HS-5 (cell line): ENCODE measurements at places on chromosomes 11 and 22.

DNA sequence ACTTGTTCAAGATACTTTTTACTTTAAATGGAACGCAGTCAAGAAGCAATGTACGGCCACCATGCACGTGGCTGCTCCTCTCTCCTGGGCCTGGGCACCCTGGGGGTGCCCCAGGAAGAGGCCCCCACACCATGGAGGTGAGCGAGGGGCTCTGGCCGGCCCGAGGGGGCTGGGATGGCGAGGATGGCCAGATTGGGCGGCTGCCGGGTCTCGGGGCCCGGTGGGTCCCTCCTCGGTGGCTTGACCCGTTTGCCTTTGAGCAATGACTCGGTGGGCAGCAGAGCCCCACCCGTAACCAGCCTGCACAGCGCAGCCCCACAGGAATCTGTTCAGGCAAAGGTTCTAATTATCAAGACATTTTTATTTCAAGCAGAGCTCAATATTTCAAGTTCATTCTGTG lies 167.4 kb downstream of the BRD1 start:
- DNase-seq = no peak

DNA sequence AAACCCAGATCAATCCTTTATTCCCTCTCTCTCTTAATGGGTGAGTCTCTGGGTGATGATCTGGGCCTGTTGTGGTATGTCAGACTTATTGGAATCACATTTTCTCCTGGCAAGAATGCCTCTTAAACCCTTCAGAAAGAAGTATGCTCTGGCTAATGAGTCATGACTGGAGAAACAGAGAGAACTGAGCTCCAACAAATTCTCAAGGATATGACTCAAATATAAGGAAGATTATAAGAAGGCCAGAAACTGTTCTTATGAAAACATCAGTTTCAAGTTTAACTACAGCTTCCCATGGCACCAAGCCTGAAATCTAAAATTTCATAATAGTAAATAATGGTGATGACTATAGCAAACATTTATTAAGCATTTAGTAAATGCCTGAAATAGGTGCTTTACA lies 83.9 kb downstream of the OR5AK2 start:
- DNase-seq = peak; percentile 96

DNA sequence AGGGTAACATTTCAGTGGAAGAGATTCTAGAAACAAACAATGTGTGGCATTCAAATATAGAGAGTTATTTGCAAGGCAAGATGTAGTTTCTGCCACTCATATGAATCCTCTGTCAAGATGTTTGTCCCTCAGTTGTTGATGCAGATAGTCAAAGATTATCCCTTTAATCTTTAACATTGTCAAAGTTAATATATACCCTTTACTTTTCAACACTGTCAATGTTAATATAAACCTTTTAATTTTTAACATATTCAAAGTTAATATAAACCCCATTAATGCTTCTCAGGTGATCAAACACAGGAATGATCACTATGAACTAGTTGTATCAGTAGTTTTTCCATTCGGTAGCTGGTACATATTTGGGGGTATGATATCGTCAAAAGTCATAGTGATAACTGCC lies 51.9 kb upstream of the PICALM start:
- no peak for DNase-seq

DNA sequence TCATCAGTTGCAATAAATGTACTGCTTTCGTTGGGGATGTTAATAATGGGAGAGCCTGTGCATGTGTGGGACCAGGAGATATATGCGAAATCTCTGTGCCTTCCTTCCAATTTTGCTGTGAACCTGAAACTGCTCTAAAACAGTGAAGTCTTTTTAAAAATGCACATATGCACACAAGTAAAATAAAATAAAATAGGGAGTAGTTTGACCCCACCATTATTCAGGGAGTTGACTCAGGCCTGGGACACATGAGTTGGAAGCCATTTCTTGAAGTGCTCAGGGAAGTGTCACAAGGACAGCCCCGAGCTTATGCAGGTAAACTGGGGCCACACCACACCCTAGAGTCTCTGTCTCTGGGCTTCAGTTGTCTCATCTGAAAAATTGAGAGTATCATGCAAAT lies 183.1 kb upstream of the POU2AF2 start:
- no peak for DNase-seq

DNA sequence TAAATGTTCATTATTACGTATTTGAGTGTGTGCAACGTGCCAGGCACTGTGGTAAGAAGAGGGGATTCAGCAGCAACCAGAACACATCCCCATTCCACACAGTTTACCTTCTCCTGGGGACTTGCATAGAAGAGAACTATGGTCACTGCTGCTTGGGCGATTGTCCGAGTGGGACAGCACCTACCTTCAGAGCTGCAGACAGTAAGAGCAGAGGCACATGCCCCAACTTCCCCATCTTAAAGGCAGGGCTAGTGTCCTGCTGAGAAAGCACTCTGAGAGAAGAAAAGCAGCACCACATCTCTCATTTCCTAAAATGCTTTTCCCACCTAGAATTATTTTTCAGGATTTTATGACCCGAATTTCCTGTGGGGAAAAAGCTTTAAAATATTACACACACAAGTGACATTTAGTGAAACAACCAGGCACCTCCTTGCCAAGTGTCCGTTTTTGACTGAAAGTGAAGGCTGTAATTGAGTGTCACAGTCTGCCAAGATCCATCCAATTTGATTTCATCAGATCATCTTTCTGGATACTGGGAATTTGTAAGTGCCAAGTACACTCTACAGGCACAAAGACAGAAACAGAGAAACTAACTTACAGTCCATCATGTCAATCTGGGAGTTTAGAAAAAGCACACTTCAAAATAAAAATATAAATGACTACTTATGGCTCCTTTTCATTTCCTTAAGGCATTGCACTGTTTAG lies 24.6 kb downstream of the TRAF6 start:
- no peak for DNase-seq
